GM20000 (cell line): ENCODE measurements at places on chromosomes 16 and 17.
A peak's percentile ranks its signal among the peaks of the same experiment; 100 is the strongest.

- DNase-seq = no peak
Measured at GRCh38 chr17:64150237-64151015, 20.5 kb upstream of the ERN1 start.

DNA sequence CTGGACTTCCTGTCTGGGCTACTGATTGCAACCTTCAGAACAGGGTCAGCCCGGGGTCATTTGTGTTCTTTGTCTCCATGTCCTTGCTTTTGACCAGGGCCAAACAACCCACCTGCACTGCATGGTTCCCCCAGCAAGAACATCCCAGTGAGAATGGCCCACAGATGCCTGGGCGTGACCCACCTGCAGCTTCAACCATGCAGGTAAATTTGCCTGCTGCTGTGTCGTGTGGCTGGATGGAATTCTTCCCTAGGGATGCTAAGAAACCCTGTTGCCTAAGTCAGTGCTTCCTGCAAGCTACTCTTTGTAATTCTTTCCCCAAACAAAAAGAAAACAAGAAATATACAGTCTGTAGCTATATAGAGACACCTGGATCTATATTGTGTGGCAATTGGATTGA lies 12.5 kb downstream of the CDH13 start:
- no peak for DNase-seq

DNA sequence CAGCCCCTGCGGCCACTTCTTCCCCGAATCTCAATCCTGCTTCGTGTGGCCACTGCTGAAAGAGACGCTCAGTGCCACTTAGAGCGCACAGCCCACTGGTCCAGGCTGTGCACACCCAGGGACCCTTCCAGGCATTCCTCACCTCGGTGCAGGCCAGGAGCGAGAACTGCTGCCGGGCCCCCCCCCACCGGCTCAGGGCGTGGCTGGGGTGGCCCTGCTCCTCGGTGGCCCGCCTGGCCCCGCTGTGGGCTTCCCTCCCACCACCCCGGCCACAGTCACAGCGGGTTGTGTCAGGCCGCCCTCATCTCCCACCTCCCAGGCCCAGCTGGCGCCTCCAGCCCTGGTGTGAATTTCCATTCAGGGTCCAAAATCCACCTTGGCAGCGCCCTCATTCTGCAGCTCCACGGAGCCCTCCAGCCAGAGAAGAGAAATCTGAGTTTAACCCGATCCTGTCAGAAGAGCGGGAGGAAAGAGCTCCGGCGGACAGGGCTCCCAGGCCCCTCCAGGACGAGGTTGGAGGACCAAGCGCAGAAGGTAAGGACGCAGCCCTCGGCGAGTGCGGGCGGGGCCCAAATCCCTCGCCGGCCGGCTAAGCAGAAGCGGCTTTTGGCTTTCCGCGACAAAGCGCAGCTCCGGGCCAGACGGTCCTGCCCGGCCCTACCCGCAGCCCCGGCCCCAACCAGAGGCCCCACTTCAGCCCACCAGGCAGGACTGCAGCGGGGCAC lies 12.0 kb downstream of the TBC1D16 start:
- no peak for DNase-seq

DNA sequence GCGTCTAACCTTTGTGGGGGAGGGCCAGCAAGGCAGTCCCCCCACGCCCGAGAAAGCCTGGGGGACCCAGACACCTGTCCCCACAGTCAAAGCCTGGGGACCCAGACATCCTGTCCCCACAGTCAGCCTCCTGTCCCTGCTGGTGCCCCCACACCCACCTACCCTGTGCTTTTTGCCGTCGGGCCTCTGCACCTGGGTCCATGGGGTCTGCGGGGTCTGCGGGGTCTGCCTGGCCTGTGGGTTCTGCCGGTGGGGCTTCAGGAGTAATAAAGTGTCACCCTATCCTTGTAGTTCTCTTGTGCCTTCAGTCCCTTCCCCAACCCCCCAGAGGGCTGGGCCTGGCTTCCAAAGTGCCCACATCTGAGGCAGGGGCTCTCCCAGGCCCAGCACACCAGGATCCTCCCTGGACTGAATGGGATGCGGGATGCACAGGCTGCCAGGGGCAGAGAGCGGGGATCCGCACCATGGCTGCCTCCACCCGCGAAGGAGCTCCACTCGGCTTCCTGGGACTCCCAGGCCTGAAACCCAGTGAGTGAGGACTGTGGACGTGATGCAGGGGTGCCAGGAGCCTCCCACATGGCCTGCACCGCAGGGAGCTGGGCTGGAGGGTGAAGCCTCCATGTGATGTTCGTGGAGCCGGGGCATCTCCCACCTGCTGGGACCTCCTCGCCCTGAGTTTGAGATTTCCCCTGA lies 16.3 kb upstream of the DPEP1 start:
- DNase-seq = no peak

GRCh38 chr17:55588446-55589242 lies 77.4 kb upstream of the SMIM36 start:
- no peak for DNase-seq

DNA sequence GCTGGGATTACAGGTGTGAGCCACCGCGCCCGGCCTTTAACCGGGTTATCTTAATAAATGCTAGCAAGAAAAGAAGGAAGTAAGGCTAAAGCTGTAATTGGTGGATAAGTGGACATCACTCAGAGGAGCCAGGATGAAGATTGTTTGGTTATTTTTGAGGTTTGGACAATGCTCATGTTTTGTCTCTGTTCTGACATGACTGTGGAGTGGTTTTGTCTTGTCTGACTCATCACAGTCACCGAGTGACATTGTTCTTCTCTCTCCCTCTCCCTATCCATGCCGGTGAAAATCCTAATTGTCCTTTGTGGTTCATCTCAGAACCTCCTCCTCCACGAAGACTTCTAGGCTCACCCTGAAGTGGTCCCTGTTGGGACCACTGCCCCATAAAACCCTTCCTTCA lies 23.5 kb upstream of the GRIN2A start:
- no peak for DNase-seq

DNA sequence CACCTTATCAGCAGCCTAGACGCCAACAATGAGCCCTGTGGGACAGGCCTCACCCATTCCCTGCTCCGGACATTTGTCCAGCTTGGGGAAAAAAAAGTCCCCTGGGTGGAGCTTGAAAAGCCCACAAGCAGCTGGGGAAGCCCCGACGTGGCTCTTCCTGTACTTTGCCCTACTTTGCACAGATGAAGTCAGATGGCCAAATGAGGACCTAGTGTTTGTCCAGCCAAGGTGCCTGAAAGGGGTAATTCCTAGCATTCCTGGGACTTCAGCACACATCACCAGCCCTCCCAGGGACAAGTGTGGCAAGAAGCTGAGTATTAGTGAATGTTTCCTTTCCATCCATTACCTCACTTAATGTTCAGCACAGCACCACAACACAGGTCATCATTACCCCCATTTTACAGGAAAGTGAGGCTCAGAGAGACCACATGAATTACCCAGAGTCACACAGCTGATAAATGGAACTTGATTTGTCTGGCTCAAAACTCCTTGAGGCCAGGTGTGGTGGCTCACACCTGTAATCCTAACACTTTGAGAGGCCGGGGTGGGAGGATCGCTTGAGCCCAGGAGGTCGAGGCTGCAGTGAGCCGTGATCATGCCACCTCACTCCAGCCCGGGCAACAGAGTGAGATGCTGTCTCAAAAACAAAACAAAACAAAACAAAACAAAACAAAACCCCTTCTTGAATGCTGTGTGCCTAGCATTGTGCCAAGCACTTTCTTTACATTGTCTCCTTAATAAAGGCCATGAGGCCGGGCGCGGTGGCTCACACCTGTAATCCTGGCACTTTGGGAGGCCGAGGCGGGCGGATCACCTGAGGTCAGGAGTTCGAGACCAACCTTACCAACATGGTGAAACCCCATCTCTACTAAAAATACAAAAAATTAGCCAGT lies 19.9 kb upstream of the PLLP start:
- DNase-seq = no peak

DNA sequence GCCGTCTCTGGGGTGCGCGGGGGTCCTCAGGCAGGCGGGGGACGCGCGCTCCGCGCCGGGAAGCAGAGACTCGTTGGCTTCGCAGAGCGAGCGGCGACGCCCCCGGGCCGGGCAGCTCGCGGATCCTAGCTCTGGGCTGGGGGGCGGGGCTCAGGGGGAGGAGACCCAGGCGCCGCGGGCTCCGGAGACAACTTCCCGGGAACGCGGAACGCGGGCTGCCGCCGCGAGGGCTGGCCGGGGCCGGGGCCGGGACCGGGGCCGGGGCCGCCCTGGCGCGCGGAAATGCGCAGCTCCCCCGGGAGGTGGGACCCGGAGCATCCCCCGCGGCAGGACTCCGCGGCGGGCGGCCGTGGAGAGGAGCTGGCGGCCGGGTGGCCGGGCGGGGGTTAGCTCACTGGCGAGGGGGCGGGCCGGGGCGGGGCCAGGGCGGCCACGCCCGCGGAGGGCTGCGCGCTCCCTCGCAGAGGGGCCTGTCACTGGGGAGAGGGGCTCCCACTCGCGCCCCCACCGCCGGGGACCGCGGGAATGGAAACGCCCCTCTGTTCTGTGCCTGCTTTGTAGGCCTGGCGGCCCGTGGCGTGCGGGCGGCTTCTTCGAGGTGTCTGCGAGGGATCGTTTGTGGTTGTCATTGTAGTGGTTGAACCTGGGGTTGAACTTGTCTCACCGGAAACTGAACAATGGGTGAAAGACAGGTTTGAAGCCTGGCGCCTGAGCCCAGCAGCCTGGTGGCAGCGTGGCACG lies at the start of gene GAS7:
Gene GAS7, minus strand, starts transcription at position 98 of the 741 bp plus-strand sequence.
- peak; percentile 86 for DNase-seq

DNA sequence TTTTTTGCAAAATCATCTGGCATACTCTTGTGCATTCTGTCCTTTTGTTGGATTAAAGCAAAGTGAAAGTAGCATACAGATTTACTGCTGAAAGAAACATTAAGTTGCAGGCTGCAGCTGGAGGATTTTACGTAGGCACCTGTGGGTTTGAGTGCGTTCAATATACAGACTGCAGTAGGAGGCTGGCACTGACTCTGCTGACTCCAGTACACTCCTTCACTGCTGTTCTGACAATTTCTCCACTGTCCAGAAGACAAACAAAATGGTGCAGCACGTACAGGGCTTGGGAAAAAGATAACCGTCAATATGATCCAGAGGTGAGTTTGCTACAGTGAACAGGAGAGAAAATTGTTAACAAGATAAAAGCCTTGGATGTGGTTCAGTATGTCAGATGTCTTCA lies 73.3 kb downstream of the TANC2 start:
- no peak for DNase-seq

DNA sequence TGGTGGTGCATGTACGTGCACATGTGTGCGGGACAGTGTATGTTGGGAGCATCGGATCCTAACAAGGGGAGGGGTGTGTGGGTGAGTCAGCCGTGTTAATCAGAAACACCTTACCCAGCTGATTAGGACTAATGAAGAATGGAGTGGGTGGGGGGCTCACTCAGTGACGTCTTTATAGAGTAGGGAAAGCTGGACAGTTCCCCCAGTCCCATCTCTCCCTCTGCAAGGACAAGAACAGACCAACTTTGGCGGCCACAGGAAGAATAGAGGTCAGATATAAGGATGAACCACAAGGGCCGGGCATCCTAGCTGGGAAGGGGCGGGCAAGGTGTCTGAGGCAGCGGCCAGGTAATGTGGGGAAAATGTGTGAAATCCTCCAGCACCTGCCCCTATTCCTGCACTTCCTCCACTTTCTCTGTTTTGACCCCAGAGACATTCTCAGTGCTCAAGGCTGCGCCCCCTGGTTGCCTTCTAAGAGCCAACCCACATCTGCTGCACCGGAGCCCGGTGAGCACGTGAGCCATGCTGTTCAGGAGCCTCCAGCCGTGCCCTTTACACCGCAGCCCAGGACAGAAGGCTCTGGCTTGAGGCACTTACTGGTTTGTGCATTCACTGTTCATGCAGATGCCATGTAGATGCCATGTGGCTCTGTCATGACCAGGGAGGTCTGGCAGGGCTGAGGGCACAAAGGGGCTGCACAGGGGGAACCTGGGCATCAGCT lies 18.9 kb upstream of the TBX21 start:
- DNase-seq = no peak

DNA sequence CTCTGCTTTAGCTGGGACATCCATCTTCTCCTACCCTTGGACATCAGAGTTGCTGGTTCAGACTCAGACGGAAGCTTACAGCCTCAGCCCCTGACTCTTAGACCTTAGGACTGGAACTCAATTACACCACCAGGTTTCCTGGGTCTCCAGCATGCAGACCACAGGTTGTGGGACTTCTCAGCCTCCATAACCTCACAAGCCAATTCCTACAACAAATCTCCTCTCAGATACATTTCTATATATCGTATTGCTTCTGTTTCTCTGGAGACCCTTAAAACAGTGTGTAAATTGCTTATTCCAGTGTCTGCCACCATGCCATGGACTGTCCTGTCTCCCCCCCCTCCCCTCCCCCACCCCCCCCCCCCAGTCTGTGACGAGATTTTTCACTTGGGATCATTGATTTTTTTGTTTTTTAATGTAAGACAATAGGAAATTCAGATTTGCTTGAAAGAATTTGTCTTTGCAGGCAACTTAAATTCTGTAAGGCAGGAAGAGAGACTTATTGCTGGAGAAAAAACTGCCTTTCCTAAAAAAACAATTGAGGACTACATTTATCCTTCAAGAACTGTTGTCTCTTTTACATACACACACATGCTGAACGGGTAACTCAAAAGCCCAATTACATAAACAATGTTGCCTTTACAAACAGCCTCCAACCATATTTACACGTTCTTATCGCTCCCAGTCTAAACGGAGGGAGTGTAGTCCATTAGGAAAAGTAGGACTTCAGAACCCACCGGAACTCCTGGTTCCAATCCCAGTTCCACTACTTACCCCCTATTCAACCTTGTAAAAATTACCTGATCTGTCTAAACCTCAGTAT lies 39.9 kb downstream of the TEKT5 start:
- DNase-seq = no peak

DNA sequence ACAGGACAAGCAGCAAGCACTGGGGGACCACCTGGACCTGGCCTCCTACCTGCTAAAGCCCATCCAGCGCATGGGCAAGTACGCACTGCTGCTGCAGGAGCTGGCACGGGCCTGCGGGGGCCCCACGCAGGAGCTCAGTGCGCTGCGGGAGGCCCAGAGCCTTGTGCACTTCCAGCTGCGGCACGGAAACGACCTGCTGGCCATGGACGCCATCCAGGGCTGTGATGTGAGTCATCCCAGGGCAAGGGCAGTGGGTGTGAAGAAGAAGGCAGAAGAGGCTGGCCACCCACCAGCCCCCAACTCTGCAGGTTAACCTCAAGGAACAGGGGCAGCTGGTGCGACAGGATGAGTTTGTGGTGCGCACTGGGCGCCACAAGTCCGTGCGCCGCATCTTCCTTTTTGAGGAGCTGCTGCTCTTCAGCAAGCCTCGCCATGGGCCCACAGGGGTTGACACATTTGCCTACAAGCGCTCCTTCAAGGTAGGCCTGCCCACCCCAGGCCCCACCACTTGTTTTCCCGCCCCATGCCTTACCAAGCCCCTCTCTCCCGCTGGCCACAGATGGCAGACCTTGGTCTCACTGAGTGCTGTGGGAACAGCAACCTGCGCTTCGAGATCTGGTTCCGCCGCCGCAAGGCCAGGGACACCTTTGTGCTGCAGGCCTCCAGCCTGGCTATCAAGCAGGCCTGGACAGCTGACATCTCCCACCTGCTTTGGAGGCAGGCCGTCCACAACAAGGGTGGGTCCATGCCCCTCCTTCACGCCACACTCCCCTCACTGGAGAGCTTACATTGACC lies 7.3 kb downstream of the PLEKHG4 start:
- no peak for DNase-seq

DNA sequence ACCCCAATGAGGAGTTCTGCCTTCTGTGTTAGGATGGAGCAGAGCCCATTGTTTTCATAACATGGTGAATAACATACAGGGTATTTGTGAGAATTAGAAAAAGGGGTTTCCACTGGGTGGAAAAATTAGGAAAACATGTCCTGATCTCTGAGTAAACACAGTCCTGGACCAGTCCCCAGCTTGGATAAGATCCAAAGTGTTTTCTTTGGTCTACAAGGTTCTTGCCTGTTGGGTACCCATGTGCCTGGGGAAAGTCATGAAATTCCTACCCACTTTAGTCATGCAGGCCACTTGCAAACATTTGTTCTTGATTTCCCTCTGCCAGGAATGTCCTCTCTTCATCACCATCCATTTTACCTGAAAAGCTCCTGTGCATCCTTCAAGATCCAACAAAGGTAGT lies 164.8 kb upstream of the DYNLRB2 start:
- DNase-seq = no peak
